ENCODE measurements at places on chromosomes 5 and 9.
A peak's percentile ranks its signal among the peaks of the same experiment; 100 is the strongest.

- no peak for DNase-seq
Measured at GRCh38 chr5:134432174-134432573, 20.5 kb upstream of the CDKN2AIPNL start.

- no peak for DNase-seq
Measured at GRCh38 chr5:40464511-40464910, 215.2 kb upstream of the PTGER4 start.

DNA sequence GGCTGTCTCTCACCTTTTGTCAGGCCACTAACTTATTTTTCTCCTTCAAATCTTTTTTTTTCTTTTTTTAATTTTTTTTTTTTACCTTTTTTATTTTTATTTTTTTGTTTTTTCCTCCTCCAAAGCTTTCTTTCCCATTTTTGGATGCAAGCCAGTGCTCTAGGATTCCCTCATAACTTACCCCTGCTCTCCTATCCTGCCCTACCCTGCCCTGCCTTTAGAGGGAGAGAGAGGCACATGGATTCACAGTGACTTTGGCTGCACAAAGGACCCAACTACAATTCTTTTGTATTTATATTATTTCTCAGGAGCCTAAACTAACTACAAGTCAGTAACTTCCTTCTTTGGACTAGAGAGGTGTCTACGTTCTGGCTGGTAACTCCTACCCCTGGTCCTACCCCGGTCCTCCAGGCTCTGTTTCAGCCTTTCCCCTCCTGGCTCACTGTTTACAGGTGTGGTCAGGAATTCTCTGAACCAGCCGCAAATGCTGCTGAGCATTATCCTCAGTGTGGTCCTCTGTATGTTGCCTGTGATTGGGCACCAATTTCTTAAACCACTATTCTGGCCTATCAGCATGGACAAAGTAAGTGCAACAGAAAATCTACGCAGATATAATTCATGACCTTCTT lies 8.4 kb upstream of the RUSC2 start:
- peak; percentile 17 for DNase-seq

DNA sequence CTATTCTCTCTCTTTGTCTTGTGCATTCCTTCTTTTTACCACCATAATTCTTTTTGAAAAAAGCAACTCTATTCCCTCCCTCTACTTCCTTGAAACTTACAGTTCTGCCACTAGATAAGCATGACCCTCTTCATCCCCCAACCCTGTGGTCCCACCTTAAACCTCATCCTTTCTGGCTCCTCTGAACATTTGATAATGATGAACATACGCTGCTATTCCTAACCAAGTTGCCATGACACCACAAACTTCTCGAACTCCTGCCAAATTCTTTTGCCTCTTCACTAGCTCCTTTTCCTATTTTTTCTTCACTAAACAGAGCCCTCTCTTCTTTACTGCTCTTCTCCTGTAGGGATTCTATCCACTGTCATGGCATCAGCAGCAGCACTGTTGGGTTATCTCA lies 57.1 kb downstream of the MOCS2 start:
- DNase-seq: no peak

DNA sequence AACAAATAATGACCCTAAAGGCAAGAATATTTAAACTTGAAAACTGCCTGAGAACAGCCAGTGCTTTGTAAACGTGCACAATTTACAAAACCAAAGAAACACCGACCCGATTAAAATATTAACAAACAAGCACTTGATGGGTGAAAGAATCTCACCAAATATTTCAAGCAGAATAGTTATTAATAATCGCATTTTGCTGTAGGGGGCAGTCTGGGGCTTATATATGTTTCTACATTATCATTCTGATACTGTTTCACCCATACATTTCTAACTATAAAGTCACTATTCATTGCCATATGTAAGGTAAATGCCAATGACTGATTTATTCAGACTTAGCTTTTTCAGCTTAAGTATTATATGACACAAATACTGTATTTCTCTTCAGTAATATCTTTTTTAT lies 37.7 kb downstream of the UBAP2 start:
- no peak for DNase-seq

GRCh38 chr9:33043671-33044070 lies 18.6 kb downstream of the DNAJA1 start:
- no peak for DNase-seq

- DNase-seq: peak; percentile 29
Measured at GRCh38 chr9:113220467-113221002, 542 bp downstream of the FKBP15 start.

GRCh38 chr9:33196736-33197135 lies 29.6 kb upstream of the B4GALT1 start:
- DNase-seq: no peak

GRCh38 chr5:75461679-75462078 lies 49.8 kb downstream of the CERT1 start:
- DNase-seq: no peak

- DNase-seq: no peak
Measured at GRCh38 chr9:4317681-4318080, 17.8 kb upstream of the GLIS3 start.

GRCh38 chr5:69035665-69036064 lies 58.1 kb upstream of the SLC30A5 start:
- DNase-seq: no peak

- DNase-seq: no peak
Measured at GRCh38 chr5:590346-590745, 21.8 kb upstream of the CEP72 start.

GRCh38 chr5:149544028-149544420 lies 7.2 kb downstream of the CSNK1A1 start:
- no peak for DNase-seq

- DNase-seq: no peak
Measured at GRCh38 chr5:138932171-138932810, 57.2 kb upstream of the LRRTM2 start.

DNA sequence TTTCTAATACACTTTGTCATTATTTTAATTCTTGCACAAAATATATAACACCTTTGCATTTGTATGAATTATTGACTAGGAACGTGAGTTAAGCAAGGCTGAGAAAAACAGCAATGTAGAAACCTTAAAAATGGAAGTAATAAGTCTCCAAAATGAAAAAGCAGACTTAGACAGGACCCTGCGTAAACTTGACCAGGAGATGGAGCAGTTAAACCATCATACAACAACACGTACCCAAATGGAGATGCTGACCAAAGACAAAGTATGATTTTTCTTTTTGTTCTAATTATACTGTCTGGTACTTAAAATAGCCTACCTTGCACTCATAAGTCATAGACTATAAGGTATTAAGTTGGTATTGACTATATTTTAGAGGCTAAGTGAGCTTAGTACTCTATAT lies 34.4 kb downstream of the RAD50 start:
- peak; percentile 12 for DNase-seq

DNA sequence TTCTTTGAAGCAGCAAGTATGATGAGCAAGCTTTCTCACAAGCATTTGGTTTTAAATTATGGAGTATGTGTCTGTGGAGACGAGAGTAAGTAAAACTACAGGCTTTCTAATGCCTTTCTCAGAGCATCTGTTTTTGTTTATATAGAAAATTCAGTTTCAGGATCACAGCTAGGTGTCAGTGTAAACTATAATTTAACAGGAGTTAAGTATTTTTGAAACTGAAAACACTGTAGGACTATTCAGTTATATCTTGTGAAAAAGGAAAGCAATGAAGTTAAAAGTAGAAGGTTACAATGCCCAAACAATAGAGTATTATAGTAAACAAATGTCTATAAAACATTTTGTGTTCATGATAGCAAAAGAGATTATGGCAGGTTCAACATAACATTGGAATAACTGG lies 88.6 kb downstream of the JAK2 start:
- no peak for DNase-seq

- no peak for DNase-seq
Measured at GRCh38 chr9:118782790-118783463, 586.3 kb downstream of the BRINP1 start.

- no peak for DNase-seq
Measured at GRCh38 chr5:40078898-40079575, 600.7 kb upstream of the PTGER4 start.

- DNase-seq: peak; percentile 46
Measured at GRCh38 chr5:40490464-40491111, 189.1 kb upstream of the PTGER4 start.

DNA sequence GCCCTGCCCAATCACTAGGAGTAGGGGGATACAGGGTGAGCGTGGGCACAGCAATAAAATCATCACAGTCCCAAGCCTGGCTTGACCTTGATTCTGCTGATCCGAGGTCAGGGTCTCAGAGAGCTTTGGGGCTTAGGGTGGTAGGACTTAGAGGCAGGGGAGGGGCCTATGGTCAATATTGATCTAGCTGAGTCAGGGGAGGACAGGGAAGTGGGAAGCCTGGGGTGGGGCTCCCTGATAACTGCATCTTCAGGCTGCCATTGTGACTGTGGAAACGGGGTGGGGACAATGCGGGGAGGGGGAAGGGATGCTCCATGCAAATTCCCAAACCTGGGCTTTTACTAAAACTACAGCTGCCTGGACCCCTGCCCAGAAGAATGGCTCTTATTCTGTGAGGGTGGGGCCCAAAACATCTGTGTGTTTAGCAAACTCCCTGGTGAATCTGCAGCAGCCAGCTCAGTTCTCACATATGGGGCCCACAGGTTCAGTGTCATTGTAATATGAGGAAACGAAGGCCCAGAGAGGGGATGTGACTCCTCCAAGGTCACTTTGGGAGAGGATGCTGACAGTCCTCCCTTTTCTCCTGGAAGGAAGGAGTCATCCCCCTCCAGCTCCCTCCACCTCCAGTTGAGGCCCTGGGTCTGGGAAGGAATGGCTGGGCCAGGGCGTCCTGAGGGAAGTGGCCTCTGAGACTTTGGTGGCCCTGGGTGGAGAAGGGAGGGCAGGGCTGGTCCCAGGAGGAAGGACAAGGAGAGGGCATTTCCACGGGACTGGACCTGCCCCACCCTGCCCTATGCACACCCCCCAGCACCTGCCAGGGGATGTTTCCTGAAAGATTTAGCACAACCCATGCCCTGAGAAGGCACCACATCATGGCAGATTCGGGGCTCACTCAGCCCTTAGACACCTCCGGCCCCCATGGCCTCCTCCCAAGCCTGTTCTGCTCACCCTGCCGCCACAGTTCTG lies 26.4 kb downstream of the SLC6A7 start:
- no peak for DNase-seq

DNA sequence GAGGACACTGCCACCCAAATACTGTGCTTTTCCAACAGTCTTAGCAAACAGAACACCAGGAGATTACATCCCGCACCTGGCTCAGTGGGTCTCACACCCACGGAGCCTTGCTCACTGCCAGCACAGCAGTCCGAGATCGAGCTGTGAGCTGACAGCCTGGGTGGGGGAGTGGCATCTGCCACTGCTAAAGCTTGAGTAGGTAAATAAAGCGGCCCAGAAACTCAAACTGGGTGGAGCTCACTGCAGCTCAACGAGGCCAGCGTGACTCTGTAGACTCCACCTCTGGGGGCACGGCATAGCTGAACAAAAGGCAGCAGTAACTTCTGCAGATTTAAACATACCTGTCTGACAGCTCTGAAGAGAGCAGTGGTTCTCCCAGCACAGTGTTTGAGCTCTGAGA lies 28.8 kb downstream of the EPB41L4A start:
- DNase-seq: no peak

DNA sequence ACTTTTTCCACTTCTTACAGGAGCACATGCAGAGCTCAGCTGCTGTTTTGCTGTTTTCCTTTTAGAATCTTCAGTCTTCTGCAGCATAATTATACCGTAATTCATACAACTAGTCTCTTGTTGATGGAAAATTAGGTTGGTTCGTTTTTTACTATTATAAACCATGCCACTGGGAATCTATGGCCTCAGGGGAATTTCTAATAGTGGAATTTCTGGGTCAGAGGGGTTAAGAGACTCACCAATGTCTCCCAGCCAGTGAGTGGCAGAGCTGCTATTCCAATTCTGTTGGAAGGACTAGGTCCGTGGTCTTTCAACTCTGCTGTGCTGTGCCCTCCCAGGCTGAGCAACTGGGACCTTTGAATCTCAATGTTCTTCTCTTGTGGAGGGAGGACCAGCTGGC lies 282.5 kb downstream of the ZSWIM6 start:
- no peak for DNase-seq

- DNase-seq: no peak
Measured at GRCh38 chr9:13428766-13429165, 149.3 kb upstream of the MPDZ start.

GRCh38 chr5:53087621-53088121 lies 21.9 kb downstream of the MOCS2 start:
- DNase-seq: no peak

GRCh38 chr5:53922508-53923498 lies 362.4 kb downstream of the NDUFS4 start:
- DNase-seq: no peak

DNA sequence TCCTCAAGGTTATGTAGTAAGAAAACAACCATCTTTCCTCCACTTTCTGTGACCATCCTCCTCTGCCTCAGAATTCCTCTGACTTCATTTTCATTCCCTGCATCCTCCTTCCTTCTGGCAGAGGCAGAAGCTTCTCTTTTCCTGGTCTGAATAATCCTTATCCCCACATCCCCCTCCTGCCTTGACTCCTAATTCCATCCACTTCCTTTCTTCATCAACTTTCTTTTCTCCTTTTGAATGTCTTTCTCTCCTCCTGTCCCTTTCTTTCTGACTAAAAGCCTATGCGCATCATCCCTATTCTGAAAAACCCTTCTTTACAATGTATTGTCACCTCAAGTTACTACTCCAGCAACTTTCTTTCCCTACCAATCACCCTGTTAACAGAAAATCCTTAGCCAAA lies 79.0 kb downstream of the CDO1 start:
- DNase-seq: no peak

GRCh38 chr5:74441616-74442015 lies 198.9 kb downstream of the ENC1 start:
- DNase-seq: no peak

GRCh38 chr5:179288809-179289185 lies 56.5 kb downstream of the ADAMTS2 start:
- no peak for DNase-seq

DNA sequence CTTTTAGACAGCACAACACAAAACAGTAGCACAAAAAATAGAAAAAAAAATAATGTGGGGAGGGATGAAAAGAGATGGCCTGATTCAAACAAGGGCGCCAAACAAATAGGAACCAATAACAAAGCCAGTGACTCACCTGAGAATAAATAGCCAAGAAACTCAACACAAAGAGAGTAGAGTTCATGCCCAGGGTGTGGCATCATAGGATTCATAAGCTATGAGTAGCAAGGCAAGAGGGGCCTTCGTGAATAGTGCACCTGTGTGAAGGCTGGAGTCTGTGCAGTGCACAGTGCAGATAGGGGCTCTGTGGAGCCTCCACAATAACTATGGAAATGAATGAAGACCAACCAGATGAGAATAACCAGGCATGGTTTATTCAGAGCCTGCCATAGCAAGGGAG lies 541.7 kb downstream of the SPOCK1 start:
- no peak for DNase-seq

GRCh38 chr9:126430124-126430523 lies 103.5 kb downstream of the MVB12B start:
- DNase-seq: no peak

- no peak for DNase-seq
Measured at GRCh38 chr5:100841358-100842076, 61.6 kb downstream of the ST8SIA4 start.

GRCh38 chr5:138745268-138745667 lies 8.0 kb upstream of the CTNNA1 start:
- no peak for DNase-seq

- no peak for DNase-seq
Measured at GRCh38 chr9:110146373-110146772, 61.6 kb downstream of the C9orf152 start.

Data from CD4-positive, alpha-beta T cell treated with Interleukin-4 for 1 hour (primary cell).